NCI-H1092 treated with DMSO at 0.1 percent for 48 hours (cell line): ENCODE measurements at places on chromosomes 11 and 22.

DNA sequence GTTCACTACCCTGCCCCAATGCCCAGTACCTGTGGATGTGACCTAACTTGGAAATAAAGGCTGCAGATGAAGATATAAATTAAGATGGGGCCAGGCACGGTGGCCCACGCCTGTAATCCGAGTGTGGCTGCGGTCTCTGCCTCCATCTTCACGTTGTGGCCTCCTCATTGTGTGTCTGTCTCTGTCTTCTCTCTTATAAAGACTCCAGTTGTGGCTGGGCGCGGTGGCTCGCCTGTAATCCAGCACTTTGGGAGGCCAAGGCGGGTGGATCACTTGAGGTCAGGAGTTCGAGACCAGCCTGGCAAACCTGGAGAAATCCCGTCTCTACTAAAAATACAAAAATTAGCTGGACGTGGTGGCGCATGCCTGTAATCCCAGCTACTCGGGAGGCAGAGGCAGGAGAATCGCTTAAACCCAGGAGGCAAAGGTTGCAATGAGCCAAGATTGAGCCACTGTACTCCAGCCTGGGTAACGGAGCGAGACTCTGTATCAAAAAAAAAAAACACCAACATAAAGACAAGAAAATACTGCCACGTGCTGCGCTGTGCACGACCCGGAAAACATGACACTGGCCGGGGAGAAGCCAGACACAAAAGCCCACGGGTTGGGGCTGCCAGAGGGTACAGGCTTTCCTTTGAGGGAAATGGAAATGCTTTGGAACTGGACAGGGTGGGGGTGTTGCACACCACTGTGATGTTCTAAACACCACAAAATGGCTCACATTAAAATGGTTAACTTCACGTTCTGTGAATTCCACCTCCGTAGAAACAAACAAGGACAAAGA, 18.7 kb downstream of the CELSR1 start:
- DNase-seq, result no peak

DNA sequence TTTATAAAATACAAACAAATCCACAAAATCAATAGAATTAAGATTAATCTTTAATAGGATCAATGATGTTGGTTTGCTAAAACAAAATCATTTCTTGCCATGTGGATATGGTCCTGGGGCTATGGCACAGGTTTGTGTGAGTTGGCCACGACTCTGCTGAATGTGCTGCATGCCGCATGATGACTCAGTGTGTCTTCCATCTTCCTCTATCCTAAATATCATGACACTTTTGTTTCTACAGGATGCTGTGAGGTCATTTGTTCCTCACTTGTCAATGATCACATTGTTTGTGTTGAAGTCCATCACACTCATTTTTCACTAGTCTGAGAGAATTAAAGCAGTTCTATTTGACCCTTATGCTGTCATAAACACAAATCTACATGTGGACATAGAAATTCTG, 167.2 kb upstream of the ZBED5 start:
- DNase-seq, result no peak

DNA sequence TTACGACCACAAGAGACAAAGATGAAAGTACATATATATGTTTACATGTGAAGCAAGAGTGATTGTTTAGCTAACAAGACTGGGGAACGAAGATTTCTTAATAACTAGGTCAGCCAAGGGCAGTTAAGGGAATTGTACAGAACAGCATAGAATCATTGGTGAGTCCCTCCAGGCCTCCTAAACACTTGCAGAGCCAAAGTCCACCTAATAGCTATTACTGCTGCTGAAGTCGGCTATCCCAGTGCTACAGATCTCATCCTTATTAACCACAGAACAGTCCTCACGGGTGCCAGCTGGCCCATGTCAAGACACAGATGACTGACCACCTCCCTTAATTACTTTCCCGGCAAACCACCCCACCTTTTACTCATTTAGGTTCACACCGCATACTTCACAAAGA, 68.5 kb upstream of the OPCML start:
- no peak for DNase-seq

DNA sequence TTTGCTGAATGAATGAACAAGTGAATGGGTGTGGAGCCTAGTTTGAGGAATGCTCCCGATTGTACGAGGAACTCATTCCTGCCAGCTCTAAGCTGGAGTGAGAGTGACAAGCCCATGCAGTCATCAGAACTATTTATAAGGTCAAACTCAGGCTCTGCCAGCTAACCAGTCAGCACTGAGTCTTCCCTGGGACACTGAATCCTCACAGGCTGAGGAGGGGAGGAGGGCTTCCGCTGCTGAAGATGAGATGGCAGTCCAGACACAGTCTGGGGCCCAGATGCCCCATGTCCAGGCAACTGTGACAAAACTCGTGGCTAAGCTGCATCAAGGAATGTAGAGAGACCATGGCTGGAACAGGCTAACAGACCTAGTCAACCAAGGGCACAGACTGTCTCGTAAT, 4.0 kb downstream of the LRP4 start:
- no peak for DNase-seq

DNA sequence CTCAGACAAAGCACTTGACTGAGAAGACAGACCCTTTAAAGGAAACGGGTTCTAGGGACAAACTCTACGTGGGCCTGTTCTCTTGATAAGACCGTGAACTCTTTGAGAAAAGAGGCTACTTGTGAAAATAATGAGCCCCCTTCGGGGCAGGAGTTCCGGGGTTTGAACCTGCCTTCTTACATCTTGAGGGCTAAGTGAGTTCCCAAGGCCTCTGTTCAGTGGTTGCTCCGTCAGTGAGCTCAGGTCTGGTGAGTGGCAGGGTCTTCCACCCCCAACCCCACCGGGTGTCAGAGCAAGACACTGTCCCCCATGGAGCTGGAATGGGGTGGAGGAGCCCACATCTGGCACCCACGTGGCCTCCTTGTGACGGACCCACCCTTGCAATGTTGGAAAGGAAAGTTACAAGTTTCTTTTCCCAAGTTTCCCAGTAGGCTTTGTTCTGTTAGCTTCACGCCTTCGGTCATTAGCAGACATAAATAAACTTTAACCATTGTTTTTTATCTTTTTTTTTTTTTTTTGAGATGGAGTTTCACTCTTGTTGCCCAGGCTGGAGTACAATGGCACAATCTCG, 6.3 kb upstream of the SAMM50 start:
- no peak for DNase-seq

GRCh38 chr22:27919942-27920755, 1.1 kb upstream of the PITPNB start:
- peak; percentile 58 for DNase-seq

GRCh38 chr22:42372976-42373375, 59.2 kb downstream of the NFAM1 start:
- DNase-seq, result peak; percentile 56
